SK-MEL-5 (cell line): ENCODE measurements at places on chromosomes 4 and X. TPM values are rescaled to one million over a fixed set of nuclear protein-coding genes. Genes with fewer than 3 reads are reported as not detected.

The CT45A3 gene
- total RNA-seq, result 54.6 and 61.6 TPM in 2 replicates

DNA sequence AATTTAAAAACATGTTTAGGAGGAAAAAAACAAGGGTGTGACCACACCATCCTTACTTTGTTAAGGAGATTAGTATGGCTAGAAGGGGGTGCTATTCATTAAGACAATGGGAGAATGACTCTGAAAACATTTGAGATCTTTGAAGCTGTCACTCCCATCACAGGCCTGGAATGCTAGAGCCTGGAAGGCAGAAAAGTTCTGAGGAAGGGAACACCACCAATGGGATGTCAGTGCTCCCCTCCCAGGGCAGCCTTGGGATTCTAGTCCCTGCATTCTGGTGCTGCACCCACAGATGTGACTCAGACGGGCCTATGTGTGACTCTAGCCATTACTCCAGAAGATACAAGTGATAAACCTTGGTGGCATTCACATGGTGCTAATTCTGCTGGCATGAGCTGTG, 162.2 kb upstream of the ANXA10 start:
- DNase-seq, result no peak

DNA sequence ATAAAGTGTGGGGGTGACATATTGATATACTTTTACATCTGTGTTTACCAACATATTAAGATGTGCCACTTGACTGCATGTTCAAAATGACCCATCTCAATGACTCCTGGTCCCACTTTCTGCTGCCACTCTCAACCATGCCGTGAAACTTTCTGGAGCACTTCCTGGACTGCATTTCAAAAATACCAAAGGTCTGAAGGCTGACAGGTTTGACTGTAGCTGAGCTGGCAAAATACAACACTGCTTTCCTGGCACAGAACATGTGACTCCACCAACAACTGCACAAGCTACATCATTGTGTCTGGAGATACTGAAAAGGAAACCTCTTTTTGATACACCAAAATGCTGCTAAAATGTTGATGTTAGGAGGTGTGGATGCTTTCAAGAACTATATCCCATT, 184.8 kb downstream of the UNC5C start:
- DNase-seq, result peak; percentile 9

DNA sequence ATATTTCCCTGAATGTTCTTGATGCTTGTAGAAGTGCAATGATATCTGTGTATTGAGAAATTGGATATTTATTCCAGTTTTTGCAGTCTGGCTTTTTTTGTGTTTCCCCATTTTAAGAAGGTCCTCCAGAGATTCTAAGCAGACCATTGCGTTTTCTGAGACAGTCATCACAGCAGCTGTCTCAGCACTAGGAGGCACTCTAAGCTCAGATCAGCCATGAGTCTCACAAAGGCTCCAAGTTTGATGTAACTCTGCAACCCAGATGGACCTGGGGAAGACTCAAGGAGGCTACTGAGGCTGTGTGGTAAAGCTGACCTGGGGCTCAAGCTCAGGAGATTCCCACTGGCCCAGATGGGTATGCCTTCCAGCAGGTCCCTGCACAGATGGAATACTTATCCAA, 89.3 kb upstream of the CYLC1 start:
- DNase-seq, result peak; percentile 36

The TGIF2LX gene
- total RNA-seq, result not detected in 2 replicates

DNA sequence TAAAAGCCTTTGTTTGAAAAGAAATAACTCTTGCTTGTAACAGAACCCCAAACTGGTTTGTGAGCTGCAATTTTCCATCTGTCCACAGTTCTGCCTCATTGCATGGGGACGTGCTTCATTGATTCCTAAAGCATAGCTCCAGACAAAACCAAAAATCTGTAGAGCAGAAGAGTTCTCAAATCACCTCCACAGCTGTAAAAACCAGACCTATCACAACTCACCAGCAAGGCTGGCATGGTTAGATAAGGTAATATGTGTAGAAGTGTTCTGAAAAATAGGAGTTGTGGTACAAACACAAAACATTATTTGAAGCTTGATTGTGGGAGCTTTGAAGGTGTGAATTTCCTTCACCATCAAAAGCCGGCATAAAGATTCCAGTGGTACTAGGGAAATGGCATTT, 12.5 kb upstream of the RAB28 start:
- DNase-seq, result no peak

DNA sequence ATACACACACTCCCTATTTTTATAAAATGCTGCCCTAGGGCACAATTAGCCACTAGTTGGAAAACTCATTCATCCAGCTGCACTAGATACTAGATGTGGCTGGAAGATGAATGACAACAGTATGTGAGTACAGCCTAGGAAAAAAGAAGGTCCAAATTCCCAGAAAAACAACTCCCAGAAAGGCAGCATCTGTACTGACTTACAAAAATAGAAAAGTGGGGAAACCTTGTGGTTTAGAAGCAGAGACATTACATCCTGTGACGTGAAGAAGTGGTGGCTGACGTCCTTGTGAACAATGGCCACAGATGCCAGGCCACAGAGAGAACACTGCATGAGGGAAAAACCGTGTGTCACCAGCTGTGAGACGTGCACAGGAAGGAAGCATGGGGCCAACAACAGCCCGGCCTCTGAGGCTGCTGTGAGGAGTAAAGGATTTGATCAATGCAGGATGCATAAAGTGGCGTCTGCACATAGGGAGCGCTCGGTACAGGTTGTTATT, 81.2 kb downstream of the SPRY1 start:
- peak; percentile 99 for DNase-seq

The KANTR gene
- total RNA-seq, result 7.9 and 8.5 TPM in 2 replicates

GRCh38 chrX:48972220-48973164, 848 bp upstream of the KCND1 start:
- DNase-seq, result peak; percentile 67

DNA sequence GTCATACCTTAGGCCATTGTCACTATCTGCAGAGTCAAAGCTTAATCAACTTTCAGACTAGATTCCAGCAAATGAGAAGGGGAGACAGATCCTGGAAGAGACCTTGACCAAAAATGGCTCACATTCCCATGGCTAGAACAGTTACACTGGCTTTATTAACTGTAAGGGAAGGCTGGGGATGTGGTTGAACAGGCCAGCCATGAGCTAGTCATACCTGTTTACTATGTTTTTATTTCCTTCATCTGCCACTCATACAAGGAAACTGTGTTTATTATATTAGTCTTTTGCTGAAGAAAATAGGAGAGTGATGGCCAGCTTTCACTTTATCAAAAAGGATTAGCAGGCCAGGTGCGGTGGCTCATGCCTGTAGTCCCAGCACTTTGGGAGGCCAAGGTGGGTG, 319.7 kb downstream of the RAPGEF2 start:
- no peak for DNase-seq

GRCh38 chr4:27684610-27685011, 824.0 kb downstream of the STIM2 start:
- peak; percentile 72 for DNase-seq

DNA sequence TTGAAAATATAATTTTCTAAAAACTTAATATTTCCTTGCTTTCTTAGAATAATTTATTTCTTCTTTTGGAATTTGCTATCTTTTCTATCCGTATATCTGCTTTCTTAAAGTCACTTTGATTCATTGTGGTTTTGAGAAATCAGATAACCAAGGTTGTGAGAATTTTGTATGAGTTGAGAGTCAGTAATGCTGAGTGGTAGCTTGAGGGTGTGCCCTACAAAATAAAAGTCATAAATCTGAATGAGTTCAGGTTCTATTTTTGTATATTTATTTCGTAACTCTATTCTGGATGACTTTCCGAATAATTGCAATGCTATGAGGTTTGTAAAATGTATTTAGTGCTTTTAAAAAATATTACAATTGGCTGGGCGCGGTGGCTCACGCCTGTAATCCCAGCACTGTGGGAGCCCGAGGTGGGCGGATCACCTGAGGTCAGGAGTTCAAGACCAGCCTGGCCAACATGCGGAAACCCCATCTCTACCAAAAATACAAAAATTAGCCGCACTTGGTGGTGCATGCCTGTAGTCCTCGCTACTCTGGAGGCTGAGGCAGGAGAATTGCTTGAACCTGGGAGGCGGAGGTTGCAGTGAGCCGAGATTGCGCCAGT, 8.9 kb downstream of the COPS4 start:
- no peak for DNase-seq

DNA sequence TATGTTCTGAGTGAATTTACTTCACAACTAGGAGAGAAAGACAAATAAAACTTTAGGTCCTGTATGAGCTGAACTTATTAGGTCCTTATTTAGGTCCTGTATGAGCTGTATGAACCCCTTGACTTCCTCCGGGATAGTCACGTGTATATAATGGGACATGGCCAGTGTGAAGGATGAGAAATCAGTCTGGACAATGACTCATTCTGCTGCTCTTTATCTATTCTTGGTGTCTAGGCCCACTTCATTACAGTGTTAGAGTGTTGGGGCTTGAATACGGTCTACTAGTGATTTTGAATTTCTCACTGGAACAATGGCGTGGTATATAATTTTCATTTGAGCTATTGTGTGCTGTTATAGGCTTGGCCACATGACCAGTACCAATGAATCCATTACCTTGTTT, 21.9 kb downstream of the STK26 start:
- DNase-seq, result peak; percentile 62

GRCh38 chr4:76622717-76623116, 187.7 kb downstream of the SHROOM3 start:
- DNase-seq, result no peak

The CPLX1 gene
- total RNA-seq, result 0.48 and 0.58 TPM in 2 replicates

The NAP1L2 gene
- 0.37 and 1.2 TPM in 2 replicates for total RNA-seq

DNA sequence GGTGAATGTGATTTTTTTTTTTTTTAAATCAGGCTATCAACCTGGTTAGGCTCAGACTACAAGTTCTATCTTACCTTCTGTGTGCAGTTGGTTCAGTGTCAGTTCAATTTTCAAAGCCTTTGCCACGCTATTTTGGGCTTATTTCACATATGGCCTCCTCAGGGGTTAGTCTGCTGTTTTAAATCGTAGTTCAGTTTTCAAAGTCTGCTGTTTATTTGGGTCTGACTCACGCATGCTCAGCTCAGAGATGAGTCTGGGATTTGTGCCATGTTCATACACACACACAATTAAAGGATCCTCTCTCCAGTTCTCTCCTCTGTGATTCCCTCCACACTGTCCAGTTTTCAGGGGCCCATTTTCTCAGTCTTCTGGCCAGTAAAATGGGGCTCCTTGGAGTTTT, 32.3 kb upstream of the ZFX start:
- peak; percentile 14 for DNase-seq

DNA sequence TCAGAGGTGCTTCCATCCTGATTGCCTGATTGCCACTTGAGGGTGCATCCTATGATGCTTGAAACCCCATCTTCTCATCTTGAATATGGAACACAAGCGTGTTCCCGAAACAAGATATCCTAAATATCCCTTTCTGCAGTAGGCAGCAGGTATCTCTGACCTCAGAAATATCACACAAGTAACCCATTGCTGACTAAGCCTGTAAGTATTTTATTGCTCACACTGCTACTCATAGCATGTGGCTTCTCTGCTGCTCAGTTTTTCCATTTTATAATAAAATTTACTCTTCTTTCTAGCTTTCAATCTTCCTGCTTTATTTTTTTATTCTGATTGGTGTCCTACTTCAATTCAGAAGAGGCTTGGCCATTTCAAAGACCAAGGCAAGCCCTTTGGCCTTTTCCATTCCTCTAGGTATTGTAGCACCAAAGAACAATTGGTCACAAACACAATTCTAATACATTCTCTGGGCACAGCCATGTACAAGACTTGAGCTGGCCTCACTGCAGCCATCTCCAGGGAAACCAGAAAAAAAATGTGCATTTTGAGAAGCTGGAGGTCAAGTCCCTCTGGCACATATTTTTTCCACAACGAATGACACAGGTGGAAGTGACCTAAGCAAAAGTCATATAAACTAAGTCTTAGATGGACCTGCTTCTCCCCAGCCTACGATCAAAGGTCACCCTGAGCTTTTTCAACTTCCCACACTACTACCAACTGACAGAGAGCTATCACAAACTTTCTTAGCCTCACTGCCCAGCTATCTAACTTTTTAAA, 107.0 kb downstream of the OR13H1 start:
- DNase-seq, result no peak

The PDGFRA gene
- total RNA-seq, result 0.96 and 1.3 TPM in 2 replicates

The GAB1 gene
- 11.3 and 12.8 TPM in 2 replicates for total RNA-seq

- DNase-seq, result no peak
These were observed 85.2 kb downstream of the PTTG2 start for GRCh38 chr4:38045289-38045988.

DNA sequence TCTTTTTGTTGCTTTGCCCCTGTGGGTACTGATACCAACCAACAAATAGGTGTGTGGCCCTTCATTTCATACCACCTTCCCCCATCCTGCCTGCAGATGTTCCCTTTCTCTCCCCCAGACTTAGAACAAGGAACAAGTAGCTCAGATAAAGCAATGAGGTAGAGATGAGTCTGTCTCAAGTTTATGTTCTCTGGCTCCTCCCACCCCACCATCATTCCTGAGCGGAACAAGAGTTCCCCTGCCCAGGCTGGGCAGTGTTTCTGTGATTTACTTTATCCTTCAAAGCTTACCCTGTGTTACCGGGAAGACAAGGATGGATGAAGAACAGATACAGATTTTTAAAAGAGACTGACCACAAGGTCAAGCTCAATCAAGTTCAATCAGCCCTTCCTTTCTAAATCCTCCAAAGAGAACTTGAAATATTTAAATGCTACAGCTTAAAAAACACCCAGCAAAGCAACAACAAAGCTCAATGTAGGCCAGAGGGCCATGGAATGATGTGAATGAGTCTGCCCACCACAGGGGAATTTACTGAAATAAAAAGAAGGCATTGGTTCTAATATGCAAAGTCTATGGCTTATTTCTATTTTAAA, 80.1 kb upstream of the UCP1 start:
- no peak for DNase-seq

GRCh38 chrX:1111601-1112300, 100.7 kb downstream of the CRLF2 start:
- no peak for DNase-seq

DNA sequence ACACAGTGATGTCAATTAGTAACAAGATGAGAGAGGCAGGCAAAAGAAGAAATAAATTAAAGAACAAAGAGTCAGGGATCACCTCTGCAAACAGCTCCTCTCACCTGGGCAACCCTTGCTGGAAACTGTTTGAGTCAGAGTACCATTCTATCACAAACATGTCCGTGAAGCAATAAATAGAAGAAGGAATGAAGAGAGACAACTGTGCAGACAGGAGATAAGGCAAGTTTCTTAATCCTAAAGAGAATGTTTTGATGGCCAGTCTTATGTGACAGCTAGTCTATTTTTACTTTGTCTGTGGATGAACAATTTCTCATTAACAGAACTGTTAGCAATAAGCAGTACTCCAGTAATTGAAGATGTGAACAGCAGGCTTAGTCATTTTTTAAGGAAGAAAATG, 422.4 kb downstream of the DMD start:
- DNase-seq, result peak; percentile 0

DNA sequence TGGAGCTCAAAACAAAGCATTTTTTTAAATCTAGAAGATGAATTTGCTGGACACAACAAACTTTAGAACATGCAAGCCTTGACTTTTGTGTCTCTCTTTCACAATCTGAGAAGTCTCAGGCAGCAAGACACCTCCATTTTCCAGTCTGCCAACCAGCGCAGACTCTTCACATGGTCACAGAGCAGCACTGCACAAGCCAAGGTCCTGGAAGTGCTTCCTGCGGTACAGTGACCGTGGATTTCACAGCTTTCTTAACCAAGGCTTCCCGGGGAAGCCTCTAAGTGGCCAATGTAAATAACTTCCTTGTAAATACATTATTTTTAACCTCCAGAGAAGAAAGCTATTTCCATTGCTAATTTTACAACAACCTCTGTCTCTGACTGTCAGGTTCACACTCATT, 31.2 kb downstream of the ZNF827 start:
- no peak for DNase-seq

- DNase-seq, result no peak
These were observed 11.8 kb upstream of the SPON2 start for GRCh38 chr4:1183985-1184773.

GRCh38 chr4:128596853-128597252, 212.6 kb upstream of the JADE1 start:
- DNase-seq, result no peak
